ENCODE measurements at places on chromosomes 3 and 15.

- peak; percentile 60 for DNase-seq
Measured at GRCh38 chr3:71425491-71426071, 157.9 kb downstream of the FOXP1 start.

- no peak for DNase-seq
Measured at GRCh38 chr3:49359623-49360022, 1.5 kb upstream of the GPX1 start.

DNA sequence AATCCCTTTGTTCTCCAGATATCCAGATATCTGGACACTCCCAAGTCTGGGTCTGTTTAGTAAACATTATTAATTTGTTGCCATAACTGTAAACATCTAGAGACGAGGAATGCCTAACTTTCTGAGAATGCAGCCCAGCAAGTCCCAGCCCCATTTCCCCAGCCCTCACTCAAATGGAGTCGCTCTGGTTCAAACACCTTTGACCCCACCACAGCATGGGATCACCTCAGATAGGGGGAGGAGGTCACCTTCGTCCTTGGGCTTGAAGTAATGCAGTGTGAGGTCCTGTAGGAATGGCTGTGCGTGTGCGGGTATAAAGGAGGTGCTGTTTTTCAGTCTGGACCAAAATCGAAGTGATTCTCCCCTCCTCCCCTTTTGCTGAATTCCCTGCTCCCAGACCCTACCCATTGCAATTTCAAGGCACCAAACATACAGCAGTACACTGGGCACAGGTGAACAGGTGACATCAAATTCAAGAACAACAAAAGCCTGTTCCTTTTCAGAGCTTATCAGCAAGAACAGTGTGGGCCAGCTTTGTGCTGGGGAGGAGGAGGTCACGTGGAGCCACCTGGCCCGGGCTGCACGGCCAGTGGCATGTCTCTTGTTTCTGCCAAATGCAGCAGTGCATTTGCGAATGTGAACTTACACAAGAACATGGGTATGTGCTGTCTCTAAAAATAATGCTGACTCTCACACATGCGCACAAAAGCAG is 57.5 kb upstream of the TRPM1 start:
- DNase-seq, result no peak

DNA sequence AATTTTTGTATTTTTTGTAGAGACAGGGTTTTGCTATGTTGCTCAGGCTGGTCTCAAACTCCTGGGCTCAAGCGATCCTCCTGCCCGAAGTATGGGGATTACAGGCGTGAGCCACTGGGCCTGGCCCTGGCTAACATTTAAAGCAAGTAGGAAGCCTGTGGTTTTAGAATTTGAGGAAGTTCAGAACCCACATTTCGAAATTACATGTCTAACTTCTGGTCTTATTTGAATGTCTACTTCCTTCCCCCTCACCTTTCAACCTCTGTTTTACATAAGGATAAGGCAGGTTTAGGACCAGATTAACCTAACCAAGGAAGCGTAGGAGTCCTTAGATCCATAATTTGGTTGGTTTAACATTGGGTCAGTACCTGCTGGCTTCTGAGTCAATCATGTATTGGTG is 120.5 kb upstream of the PROK2 start:
- DNase-seq, result no peak

DNA sequence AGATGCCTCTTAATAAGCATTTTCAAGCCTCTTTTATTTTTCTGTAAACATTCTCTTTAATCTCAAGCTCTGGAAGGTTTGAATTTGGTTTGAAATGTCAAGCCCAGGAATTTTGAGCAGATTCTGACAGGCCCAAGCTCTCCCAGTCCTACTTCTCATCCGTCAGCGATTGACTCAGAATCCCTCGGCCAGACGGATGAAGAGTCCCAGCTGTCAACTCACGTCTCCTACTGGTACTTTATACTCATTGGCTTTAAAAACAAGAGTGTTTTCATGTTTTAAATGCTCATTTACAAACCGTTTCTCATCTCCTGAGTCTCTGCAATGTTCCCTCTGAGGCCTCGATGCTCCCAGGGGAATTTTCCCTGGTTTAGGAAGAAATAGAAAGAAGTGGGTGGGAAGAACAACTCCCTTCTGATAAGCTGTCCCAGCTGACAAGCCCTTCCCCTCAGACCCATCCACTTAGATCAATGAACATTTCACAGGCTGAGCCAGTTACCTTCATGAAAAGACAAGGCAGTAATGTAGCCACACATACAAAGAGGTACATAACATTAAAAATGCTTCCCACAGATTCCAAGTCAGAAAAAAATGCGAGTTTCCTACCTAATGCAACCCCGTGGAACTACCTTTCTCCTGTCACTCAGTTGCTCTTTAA is 478.2 kb upstream of the DPH6 start:
- DNase-seq, result no peak

GRCh38 chr15:72306211-72306785 is 13.7 kb downstream of the CELF6 start:
- peak; percentile 34 for DNase-seq

DNA sequence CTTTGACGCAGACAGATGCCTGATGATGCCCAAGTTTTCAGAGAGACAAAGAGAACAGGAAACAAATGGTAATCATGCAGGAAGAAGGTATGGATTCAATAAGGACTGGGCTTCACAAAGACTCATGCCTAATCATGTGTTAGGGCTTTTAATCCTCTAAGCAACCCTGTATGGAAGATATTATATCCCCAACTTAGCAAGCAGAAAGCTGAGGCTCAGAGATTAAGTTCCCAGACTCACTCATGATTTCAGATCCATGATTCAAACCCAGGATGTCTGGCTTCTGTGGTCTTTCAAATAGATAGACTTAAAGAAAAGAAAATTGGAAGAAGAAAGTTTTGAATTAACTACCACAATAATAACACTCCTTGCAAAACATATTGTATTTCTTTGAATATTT is 4.1 kb upstream of the CLASP2 start:
- no peak for DNase-seq

DNA sequence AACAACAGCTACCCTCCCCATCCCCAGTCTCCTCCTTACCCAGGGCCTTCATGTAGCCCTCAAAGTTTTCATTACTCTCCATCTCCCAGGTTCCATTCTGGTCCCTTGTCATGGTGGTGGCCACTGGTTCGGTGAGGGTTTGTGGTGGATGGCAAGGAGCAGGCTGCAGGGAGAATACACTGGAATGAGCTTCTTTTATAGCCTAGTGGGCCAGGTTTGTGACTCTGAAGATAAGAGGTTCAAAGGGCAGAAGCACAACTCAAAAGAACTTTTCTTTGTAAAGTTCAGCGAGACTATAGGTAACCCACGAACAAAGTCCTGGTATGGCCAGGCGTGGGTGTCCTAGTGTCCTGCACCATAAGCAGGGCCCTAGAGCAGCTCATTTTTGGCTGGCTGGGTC is at the start of gene RBP2:
Gene RBP2 (minus strand): TSS at position 169 of the 400 bp plus-strand sequence. CDS start 57 bp downstream, at position 112.
- DNase-seq, result no peak

DNA sequence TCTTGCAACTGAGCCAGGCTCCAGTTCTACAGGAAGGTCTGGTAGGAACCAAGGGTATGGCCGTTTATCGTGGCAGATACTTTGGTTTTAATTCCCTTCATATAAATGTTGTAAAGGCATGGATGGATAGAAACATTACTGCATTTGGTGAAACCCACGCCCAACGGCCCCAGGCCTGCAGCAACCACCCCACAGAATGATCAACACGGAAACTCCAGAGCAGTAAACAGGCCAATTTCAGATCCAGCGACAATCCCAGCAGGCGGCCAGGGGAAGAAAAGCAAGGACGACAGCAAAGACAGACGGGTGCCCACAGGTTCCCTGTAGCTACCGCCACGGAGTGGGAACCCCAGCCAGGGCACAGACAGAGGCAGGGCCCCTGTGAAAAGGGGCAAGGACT is 32.6 kb upstream of the PCSK6 start:
- DNase-seq, result no peak

DNA sequence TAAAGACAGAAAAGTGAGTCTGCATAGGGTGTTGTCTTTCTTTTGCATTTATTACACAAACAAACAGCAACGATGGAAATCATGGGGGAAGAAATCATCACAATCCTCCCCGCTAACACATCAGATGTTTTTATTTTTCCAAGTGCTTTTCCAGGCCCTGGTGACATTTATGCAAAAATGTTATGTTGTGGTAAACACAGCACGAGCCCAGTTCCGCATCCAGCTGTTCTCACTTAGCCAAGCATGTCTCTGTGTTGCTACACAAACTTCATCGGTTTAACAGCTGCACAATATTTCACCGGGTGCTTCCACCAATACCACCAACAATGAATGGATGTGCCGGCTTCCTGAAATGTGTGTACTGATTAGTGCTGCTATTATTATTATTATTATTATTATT is 53.7 kb upstream of the ABHD17C start:
- DNase-seq, result no peak

DNA sequence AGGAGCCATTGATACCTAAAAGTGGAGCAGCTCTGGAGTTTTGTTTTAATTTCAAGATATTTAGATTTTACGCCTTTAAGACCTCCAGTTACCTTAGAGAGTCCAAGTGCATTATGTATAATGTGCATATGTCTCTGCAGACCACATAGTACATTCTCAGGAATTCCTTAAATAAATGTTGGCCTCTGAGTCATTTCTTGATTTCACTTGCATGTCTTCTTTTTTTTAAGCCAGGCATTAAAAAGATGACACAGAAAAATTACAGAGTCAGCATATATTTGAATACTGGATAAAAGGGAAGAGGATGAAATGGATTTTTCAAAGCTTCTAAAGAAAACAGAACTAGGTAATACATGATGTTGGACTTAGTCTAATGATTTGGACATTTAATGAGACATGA is 125.2 kb downstream of the TMCO5A start:
- DNase-seq, result no peak

DNA sequence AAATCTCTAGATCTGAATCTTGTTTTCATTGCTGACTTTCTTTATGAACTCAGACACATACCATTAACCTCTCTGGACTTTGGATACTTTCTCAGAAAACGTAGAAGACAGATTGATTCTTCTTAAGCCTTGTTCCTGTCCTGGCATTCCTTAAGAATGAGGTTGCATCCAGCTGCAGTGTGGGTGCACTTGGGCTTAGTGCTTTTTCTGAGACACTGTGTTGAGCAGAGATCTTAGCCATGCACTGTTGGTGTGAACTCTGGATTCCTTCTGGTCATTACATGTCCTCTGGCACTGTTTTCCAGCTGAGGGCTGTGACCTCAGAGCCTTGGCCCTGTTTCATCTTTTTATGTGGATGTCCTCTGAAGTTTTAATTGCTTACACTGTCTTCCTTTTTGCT is 428.3 kb downstream of the CNTN4 start:
- DNase-seq, result no peak

GRCh38 chr15:93997071-93997658 is 234.2 kb upstream of the MCTP2 start:
- DNase-seq, result no peak

GRCh38 chr15:80160570-80161156 is 7.9 kb downstream of the FAH start:
- peak; percentile 60 for DNase-seq

GRCh38 chr3:194080436-194080835 is 55.5 kb upstream of the HES1 start:
- no peak for DNase-seq

GRCh38 chr15:97929456-97930229 is 30.9 kb upstream of the ARRDC4 start:
- DNase-seq, result no peak

DNA sequence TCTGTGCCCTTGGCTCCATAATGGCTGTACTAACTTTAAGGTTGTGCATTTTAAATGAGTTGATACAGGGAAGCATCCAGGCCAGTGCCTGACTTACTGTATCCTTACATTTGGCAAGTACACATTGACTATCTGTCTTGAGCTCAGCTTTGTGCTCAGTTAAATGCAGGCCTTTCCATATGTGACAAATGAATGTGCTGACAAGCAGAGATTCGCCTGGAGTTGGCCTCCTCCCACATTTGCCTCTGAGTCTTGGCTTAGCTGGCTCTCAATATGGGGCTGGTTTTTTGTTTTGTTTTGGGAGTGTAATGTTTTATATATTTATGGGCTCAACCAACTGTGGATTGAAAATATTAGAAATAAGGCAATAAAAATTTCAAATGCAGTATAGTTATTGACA is 29.7 kb downstream of the TRIM71 start:
- DNase-seq, result no peak

GRCh38 chr3:66582721-66583423 is 82.0 kb upstream of the LRIG1 start:
- DNase-seq, result peak; percentile 28

DNA sequence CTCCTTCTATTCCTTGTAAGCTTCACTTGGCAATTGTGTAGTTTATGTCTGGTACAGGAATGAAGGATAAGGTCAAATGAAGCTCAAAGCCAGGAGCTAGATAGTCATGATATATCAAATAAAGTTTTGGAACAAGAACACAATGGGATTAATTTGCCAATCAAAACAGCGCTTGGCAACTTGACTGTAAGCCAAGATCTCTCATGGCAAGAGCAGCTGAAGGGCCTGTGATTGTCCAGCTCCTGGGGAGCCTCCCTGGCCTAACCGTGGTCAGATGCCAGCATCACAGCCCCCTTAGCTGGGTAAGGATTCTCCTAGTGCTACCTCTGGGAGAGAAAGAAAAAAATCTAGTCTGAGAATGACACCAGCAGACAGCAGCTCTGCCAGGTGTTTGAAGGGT is 97.2 kb downstream of the LIPC start:
- DNase-seq, result no peak

- DNase-seq, result no peak
Measured at GRCh38 chr15:80560601-80561400, 134.3 kb upstream of the ABHD17C start.

DNA sequence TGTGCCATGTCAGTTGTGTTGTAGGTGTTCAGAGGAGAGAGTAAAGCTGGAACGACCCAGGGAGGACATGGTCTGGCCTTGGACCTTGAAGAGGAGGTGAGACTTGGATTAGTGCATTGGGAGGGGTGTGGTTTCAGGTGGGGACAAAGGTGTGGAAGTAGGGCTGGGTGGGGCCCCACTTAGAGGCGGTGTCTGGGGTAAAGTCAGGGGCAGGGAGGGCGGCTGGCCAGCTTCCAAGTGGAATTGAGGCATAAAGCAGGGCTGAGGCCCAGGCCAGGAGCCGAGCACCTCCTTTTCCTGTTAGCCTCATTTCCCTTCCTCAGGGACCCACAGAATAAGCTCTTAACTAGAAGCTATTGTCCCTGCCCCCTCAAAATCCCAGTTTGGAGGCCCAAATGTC is 36.2 kb upstream of the FLNB start:
- DNase-seq, result no peak

GRCh38 chr15:68370768-68371151 is 61.2 kb downstream of the ITGA11 start:
- DNase-seq, result no peak

GRCh38 chr3:122077293-122078234 is 22.4 kb downstream of the CD86 start:
- DNase-seq, result no peak
